ENCODE measurements at places on chromosomes 12 and 14.

DNA sequence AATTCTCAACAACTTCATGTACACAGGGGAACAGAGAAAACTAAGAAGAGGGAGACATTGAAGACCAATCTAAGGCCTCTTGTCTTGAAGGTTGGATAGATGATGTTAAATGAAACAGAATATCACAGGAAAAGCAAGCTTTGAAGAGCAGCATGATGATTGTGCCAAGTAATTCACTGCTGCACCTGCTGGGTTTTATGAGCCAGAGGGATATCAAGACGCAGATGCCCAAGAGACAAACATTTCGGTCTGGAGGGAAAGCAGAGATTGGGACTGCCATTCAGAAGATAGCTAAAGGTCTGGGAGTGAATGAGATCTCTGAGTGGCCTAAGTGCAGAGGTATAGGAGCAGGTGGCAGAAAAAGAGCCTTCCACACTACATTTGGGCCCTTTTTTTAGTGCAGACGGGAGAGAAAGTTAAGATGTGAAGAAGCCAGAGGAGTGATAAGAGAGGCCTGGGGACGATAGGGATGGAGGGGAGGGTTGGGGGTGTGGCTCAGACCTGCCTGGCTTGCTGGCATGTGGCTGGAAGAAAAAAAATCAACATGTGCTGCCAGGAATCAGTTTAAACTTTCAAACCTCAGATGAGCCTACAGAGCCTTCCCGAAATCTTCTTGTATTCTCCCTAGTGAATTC is 200.6 kb downstream of the AEBP2 start:
- DNase-seq: no peak

- no peak for DNase-seq
Observed at GRCh38 chr14:33938131-33938949, 12.5 kb downstream of the EGLN3 start.

DNA sequence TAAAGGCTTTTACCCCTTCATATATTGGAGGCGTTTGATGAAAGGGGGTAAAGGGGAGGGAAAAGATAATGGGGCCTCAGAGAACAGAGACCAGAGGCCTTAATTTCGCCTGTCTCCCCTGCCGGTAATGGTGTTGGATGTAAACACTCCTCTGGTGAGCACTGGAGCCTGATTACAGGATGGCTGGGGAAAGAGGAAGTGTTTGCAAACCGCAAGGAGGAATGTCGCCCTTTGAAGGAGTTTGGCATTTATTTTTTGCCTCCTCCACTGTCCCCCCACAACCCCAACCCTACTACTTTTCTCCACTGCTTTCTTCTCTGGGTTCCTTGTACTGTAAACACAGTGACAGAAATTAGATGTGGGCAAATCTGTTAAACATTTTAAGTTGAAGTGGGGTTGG is 211.9 kb upstream of the TBX3 start:
- DNase-seq: no peak

DNA sequence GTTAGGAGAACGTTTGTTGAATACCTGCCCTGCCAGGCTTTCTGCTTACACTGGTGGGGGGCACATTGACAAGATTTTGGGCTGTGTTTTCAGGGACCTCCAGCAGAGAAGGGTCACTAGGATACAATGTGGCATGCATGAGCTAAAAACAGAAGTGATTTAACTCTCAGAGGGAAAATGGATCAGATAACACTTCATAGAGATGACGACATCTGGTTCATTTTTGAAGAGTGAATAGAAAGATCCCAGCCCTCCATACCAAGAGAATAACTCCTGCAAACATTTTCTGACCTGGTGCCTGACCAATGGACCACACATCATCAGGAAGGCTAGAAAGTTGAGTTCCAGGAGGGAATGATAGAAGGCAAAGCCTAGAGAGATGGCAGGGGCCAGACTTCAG is 33.7 kb downstream of the CKB start:
- no peak for DNase-seq

DNA sequence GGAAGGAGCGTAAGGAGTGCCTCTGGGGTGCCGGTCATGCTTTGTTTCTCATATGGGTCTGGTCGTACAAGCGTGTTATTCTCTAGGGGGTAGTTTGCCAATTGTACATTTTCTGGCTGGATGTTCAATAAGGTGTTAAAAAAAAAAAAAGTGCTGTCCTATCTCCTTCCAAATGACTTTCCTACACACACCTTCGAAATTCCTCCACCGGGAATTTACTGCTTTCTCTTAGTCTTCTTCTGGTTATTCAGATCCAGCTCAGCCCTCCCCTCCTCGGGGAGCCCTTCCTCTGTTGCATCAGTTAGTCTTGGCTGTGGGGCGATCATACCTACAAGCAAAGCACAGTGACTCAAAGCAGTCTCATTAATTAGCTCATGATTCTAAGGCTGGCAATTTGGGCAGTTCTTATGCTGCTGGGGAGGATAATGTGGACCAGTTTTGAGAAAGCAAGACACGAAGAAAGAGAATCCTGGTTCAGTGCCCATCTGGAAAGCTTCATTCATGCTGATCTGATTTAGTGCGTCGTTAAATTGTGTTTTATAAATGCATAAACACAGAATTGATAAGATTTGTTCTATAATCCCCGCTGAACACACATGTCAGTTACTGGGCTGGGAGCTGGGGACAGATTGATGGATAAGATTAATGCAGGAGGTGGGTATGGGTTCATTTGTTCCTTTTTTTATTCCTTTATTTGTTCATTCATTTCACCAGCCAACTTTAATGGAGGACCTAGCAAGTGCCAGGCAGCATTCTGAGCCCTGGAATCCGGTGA is 9.2 kb upstream of the CLMN start:
- DNase-seq: no peak

DNA sequence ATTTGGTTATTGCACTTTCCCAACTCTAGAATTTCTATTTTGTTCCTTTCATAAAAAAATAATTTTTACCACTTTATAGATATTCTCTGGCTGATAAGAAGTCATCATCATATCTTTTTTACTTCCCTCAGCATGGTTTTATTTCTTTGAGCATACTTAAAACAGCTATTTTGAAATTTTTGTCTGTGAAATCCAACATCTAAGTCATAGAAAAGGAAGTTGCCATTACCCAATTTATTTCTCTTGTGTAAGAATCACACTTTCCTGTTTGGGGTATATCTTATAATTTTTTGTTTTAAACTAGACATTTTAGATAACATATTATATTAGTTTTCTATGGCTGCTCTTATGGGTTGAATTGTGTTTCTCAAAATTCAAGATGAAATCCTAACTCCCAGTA is 400.2 kb upstream of the OR4E1 start:
- DNase-seq: no peak

All from stimulated activated CD4-positive, alpha-beta T cell treated with anti-CD3 and anti-CD28 coated beads, Interleukin-4, amount 100 ng/mL, for 48 hours (primary cell).